Stimulated activated CD4-positive, alpha-beta T cell treated with anti-CD3 and anti-CD28 coated beads, Interleukin-12 subunit alpha, Interleukin-12 subunit beta, amount 100 ng/mL, for 24 hours (primary cell): ENCODE measurements at places on chromosomes 11 and 22.

DNA sequence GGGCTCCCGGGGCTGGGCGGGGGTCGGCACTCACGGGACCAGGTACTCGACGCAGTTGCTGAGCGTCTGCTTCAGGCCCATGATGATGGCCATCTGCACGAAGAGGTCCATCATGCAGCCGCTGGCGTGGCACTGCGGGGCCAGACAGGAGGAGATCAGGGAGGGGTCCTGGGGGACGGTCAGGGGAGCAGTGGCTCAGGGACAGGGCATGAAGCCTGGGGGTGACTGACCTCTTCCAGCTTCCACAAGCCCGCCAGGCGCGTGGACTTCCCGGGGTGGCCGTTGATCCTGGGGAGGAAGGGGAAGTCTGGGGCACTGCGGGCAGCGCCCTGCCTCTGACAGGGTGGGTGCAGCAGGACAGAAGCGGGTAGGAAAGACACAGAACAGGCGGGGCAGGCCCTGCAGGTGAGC is 6.1 kb upstream of the SIGIRR start:
- DNase-seq, result no peak

GRCh38 chr22:35842954-35843353 is 125.3 kb downstream of the APOL5 start:
- DNase-seq, result no peak

- no peak for DNase-seq
Measured at GRCh38 chr11:75949023-75949672, 134.1 kb downstream of the UVRAG start.

DNA sequence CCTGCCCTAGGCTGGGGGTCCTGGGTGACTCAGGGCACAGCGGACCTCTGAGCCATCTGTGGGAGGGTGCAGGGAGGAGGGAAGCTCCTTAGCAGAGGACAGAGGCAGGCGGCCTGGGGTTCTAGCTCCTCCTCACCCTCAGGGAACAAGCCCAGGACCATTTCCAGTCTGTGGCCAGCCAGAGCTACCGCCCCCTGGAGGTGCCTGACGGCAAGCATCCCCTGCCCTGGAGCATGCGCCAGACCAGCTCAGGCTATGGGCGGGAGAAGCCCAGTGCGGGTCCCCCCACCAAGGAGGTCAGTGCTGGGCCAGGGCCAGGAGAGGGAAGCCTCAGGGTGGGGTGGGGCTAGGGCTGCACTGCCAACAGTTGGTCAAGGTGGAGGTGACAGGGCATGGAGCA is 26.0 kb upstream of the LRRC10B start:
- no peak for DNase-seq

GRCh38 chr11:64056213-64056785 is 20.6 kb downstream of the FLRT1 start:
- DNase-seq, result no peak
